ENCODE measurements at places on chromosomes 4 and X. TPM values are rescaled to one million over a fixed set of nuclear protein-coding genes. Genes with fewer than 3 reads are reported as not detected.

The CENPE gene
- total RNA-seq: 2.2 TPM

- no peak for DNase-seq
These were observed 32.0 kb downstream of the HAND2 start for GRCh38 chr4:173498023-173498422.

The CPEB2 gene
- 31.6 TPM for total RNA-seq

The LAMP2 gene
- 102 TPM for total RNA-seq

DNA sequence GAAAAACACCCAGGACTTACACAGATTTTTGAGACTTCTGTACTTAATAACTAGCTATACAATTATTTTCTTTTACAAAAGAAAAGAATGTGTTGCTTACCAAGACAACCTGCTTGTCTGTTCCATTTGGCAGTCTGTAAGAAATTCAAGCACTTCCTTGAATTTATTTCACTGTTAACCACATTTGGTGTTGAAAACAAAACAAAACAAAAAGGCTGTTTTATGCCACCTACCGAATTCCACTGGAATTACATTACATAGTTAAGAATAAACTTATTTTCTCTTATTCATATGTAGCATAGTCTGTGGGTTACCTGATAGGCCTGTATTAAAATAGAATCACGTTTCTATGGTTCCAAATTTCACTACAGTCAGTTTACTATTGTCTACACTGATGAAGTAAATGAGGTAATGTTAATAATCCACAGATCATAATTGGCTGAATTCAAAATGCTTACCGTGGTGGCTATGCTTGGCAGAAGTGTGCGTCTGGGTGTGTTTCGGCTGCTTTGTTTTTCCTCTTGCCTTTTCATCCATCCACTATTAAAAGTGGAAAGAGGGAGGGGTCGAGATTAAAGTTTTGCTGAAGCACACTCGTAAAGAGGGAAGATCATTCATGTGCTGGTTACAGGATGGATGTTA is at the start of gene TLR1:
Gene TLR1 (minus strand): TSS at position 138 of the 642 bp plus-strand sequence. CDS start 5,960 bp downstream, outside the sequence.
- DNase-seq: no peak

DNA sequence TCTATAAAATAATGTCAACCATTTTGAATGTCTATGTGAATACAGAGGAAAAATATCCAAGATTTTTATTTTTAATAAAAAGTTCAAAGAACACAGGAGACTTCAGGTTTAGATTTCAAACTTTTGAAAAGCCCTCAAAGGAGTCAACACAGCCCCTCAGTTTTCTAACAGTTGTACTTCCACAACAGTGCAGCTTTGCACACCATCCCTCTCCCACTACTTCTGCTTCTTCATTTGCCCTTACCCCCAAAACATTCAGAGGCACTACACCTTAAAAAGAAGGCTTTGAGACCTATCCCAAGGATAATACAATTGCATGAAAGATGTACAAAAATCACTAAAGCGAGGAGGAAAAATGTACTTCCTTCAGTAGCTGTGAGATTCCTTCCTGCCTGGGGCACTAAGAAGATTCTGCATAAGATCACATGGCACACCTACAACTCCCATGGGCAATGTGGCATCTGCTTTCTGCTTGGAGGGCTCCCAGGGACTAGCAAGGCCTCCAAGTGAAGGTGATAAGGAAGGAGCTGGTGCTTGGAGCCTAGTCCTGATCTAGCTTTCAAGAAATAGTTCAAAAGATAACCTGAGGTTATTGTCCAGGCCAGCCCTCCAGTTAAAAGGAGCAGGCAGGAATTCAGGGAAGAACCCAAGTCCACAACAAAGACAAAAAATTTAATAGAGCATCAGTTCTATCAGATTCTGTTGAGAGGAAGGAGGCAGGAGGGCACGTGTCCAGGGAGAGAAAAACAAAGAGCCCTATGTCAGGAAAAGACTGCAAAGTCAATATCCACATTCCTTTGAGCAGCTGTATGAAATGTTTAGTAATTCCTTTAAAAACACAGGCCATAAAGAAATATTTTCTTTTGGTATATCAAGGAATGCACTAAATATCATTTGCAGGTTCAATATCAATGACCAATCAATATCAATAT is 19.1 kb downstream of the ARAP2 start:
- DNase-seq: no peak

DNA sequence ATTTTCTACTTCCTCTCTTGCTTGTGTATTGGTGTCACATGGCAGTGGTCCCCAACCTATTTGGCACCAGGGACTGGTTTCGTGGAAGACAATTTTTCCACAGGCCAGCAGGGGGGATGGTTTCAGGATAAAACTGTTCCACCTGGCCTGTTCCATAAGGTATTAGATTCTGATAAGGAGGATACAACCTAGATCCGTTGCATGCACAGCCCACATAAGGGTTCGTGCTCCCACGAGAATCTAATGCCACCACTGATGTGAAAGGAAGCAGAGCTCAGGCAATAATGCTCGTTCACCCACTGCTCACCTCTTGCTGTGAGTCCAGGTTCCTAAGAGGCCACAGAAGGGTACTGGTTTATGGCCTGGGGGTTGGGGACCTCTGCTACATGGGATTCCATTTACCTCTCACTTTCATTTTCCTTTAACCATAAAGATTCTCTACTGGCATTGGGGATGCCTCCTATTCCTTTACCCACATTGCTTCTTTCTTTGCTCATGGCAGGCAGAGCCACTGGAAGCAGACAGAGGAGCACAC is 38.1 kb downstream of the SEC31A start:
- no peak for DNase-seq

The C4orf51 gene
- total RNA-seq: not detected

DNA sequence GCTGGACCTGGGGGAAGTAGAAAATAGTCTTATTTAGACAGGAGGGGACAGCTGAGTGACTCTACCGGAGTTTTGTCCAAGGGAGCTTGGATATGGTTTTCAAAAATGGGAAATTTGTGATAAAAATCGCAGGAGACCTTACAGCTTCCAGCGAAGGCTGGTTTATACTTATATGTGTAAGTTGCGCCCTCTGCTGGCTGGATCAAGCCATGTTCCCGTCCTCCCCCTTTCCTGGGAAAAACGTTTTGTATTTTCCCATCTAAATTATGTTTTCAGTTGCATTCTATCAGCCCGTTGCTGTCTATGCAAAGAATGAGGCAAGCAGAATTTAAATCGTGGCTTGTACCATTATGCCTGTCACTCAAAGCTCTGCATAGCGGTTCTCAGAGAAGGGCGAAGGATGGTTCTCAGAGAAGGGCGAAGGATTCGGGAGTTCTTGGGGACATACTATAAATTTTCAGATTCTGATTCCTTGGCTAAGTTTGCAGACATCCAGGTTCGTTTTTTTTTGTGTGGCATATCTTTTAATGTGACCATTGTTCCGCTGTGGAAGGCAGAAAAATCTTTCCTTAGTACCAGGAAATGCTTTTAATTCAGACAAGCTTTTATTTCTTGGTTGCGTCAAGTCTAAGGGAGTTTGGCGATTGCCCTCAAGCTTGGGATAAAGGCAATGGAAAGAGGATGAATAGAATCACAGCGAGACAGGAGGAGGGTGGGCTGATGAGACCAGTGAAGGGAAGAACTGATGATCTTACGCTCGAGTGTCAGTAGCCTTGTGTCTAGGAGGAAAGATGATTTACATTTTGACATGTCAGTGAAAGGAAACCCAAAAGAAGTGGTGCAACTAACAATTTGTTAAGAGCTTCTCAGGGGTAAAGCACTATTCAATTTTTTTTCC is 128.5 kb upstream of the ARX start:
- DNase-seq: peak; percentile 85

The PPEF1 gene
- total RNA-seq: 0.24 TPM

DNA sequence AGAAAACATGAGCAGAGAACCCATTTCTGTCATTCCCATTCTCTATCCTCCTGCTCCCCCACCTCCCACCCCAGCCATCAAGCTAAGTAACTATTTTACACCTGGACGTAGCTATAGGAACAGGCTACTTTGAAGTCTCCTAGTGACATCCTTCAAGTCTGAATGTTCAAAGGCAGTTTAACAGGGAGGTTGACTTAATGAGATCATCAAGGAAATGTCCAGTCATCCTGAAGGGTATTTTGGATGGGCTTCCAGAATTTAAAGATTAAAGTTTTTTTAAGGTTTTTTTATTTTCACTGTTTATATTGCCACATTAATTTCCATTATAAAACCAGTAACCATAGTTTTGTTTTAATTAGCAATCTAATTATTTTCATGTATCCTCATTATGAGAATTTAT is 41.1 kb downstream of the HPF1 start:
- DNase-seq: no peak

The RAI2 gene
- total RNA-seq: 32.5 TPM

DNA sequence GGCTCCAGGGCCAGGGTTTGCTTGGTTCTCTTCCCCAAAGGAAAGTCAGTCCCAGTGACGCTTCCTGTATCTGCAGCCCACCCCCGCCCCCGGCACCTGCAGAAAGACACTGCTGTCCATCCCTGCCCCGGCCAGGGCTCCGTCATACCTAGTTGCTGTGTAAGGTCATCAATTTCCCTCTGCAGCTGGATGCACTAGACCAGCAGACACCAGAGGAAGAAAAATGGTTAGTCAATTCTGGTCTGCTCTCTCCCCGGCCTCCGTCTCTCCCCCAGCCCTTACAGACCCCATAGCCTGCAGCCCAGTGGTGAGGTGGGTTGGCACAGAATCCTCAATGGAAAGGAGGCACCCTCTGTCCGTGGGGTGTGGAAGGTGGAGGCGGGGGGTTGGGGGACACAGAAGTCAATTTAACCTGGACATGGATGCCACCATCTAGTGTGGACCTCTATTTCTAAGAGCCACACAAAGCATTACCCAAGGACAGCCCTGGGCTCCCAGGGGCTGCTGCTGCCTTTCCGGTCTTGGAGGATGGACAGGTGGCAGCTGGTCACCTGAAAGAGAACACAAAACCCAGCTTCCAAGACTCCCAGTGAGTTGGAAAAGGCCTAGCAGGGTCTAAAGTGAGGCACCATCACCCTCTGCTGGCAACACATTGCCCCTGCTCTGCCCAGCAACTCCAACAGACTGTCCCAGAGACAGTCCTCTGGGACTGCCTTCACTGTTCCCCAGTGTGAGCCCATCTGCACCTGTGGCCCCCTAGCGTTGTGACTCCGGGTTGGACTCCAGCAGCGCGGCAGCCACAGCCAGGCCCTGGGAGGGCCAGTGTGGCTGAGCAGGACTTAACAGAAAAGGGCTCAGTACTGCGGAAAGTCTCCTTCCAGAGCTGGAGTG is 40.2 kb upstream of the NHSL2 start:
- no peak for DNase-seq

The SH3TC1 gene
- total RNA-seq: 36.6 TPM

The CXCL11 gene
- total RNA-seq: not detected

DNA sequence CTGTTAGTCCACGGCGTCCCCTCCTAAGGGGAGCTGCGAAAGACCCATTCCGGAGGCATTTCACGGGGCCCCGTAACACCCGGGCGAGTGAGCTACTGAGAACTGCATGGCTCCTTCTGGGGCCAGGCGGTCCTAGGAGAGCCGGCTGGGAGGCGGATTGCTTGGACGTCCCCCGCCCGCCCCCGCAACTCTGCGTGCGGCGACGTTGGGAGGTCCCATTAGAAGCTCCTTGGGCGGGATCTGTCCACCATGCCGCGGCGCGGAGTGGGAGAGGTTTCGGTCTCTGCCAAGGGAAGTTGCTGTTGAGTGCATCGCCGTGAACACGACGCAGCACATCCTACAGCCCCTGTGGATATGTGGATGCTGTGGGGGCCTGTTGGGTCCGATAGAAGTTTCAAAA is 85.4 kb upstream of the IGFBP7 start:
- no peak for DNase-seq

The RBMXL3 gene
- not detected for total RNA-seq

DNA sequence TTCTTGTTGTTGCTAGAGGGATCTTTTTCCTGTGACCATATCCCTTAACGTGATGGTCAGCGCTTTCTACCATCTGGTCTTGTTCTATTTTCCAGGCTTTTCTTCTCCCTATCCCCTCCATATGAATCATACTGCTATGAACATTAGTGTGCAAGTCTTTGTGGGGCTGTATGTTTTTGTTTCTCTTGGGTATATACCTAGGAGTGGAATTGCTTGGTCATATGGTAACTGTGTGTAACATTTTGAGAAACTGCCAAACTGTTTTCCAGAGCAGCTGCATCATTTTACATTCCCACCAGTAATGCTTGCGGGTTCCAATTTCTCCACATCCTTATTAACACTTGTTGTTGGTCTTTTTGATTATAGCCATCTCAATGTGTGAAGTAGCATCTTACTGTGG is 121.4 kb downstream of the SPRY1 start:
- DNase-seq: no peak

Data from posterior vena cava (tissue), 2 donors.